ENCODE measurements at places on chromosomes 13 and 19. TPM values are rescaled to one million over a fixed set of nuclear protein-coding genes. Genes with fewer than 3 reads are reported as not detected.

ATP12A gene
- not detected for total RNA-seq

ZNF628 gene
- total RNA-seq, result 0.79 TPM

ZFR2 gene
- not detected for total RNA-seq

FFAR2 gene
- not detected for total RNA-seq

ATP4B gene
- not detected for total RNA-seq

ELSPBP1 gene
- not detected for total RNA-seq

KMT5C gene
- 3.0 TPM for total RNA-seq

DCLK1 gene
- total RNA-seq, result 10.9 TPM

KLK3 gene
- not detected for total RNA-seq

RPS5 gene
- 2,255 TPM for total RNA-seq

TNFRSF19 gene
- 0.22 TPM for total RNA-seq

GSX1 gene
- total RNA-seq, result not detected

- peak; percentile 55 for DNase-seq
These were observed 11.7 kb upstream of the CLN5 start for GRCh38 chr13:76980075-76980718.

DNA sequence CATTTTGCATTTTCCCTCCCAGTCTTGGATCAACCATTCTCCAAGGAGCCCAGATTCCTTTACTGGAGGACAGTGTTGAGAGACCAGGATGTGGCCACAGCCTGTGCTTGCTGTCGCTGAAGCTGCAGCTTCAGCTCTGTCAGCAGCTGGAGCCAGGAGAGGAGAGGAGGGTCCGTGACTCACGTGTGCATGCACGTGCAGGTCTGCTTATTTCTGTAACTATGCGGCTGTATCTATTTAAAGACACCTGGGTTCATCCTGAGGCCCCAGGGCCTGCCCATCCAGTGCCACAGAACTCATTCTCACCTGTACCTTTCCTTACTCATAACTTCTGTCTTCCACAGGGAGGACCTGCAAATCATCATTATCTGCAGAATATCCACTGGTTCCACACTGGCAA lies 8.2 kb upstream of the LAMP1 start:
- DNase-seq, result no peak

GRCh38 chr19:55484593-55485438 lies at the start of gene NAT14:
Gene NAT14 (plus strand): TSS chr19:55485188. CDS start chr19:55485709, 521 bp downstream.
- DNase-seq, result peak; percentile 69

DNA sequence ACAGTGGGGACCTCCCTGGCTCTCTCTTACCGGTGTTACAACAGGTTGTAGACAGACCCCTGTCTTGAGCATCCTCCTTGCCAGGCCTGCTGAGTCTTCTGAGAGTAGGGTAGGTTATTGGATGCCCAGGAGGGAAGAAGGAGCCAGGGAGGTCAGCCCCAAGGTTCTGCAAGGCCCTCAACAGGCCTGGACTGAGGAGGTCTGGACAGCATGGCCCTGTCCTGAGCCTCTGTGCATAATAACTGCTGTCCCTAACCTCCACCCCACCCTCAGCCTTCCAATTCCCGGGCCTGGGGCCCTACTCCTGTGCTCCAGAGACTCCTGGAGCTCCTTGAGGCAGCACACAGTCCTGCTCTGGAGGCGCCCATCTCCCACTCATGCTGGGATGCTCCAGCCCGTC lies 336 bp downstream of the CD22 start:
- DNase-seq, result no peak

DNA sequence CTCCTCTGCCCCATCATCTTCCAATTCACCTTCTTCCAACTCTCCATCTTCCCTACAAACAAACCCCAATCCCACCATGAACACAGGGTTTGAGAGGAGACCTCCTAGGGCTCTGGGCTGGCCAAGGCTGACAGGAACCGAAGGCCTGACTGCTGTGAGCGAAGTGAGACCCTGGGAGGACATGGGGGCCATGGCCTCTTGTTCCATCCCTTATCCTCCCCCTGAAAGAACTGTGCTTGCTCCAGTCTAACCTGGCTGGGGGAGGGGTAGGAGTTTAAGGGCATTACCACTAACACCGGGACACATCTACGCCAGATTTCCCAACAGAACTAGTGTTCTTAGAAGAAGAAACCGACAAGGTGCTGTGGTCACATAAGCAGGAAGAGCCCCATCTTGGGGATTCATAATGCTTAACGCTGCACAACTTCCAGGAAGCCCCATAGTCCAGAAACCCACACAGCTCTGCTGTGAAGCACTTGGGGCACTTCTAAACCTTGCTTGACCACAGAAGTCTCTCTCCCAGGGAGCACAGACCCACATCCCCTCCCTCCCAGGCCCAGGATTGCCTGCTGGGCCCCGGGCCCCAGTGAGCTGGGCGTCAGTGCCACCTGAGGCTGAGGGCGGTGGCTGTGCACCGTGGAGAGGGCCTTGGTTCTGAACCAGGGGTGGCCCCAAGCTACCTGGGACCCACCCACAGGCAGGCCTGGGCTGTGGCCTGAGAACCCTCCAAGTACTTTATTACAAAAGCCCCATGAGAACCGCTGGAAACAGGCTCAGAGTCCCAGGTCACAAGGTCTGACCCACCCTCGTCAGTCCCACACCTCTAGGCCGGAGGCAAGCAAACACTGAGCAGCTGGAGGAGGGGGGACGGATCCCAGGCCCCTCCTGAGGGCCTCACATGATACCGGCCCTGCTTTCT lies 18.8 kb downstream of the ZC3H4 start:
- no peak for DNase-seq

DNA sequence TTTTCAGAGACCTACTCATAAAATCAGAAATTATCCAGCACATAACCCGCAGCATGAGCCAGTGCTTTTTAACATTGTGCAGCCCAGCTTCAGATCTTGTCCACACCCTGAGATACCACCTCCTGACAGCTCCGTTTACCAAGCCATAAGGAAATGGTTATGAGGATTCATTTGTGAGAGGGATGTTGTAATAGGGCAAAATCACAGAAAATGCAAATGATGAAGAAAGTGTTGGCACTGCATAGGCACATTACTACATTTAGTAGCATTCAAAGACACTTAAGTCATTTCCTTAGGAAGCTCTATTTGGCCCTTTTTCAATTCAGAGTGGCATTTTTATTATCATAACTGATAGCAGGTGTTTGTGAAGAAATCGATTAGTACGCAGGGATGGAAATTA lies 277.5 kb downstream of the DNAJC15 start:
- DNase-seq, result no peak

GRCh38 chr13:36339600-36340155 lies 6.5 kb downstream of the SPART start:
- peak; percentile 58 for DNase-seq

GRCh38 chr19:35975608-35976214 lies 19.3 kb upstream of the SDHAF1 start:
- peak; percentile 33 for DNase-seq

DNA sequence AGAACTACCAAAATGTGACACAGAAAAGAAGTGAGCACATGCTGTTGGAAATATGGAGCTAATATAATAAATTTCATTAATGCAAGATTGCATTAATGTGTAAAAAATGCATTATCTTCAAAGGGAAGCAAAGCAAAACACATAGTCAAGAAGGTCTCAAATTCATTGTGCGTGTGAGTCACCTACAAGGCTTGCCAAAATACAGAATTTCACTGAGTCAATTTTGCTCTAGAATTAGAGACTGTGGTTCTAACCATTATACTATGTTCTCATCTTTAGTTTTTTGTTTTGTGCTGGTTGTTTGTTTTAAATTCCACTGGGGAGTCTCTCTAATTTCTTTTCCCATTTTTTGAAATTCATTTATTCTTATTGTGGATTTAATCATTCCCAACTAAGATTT lies 149.8 kb upstream of the SLITRK1 start:
- DNase-seq, result no peak

DNA sequence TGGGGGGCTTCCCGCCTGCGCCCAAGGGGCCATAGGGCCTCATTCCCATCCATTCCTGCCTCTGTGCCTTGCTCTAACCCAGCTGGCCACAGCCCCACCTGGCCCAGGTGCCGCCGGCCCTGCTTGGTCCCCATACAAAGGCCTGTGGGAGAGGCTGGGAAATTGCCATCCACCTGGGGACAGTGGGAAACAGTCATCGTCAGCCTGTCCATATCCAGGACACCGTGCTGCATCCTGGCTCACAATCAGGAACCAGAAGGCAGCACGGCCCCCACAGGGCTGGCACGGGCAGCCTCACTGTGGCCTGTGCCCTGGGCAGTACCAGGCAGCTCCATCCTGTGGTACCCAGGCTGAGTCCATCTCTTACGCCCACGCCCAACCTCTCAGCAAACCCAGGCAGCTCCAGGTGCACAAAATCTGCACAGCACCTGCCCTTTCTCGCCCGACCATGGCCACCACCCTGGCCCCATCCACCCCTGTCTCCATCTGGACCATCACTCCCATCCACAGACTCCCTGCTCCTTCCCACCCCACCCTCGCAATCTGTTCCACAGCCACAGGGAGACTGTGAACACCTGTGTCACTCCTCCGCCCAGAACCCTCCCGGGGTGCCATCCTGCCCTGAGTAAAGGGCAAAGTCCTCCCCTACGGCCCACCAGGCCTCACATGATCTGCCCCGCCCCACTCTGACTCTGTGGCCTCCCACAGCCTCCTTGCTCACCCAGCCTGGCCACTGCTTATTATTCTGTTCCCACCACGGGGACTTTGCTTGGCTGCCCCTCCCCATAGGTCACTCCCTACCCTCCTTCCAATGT lies 21.1 kb upstream of the FBXO27 start:
- DNase-seq, result no peak

GRCh38 chr19:11337080-11337479 lies 2.4 kb downstream of the RAB3D start:
- no peak for DNase-seq

DNA sequence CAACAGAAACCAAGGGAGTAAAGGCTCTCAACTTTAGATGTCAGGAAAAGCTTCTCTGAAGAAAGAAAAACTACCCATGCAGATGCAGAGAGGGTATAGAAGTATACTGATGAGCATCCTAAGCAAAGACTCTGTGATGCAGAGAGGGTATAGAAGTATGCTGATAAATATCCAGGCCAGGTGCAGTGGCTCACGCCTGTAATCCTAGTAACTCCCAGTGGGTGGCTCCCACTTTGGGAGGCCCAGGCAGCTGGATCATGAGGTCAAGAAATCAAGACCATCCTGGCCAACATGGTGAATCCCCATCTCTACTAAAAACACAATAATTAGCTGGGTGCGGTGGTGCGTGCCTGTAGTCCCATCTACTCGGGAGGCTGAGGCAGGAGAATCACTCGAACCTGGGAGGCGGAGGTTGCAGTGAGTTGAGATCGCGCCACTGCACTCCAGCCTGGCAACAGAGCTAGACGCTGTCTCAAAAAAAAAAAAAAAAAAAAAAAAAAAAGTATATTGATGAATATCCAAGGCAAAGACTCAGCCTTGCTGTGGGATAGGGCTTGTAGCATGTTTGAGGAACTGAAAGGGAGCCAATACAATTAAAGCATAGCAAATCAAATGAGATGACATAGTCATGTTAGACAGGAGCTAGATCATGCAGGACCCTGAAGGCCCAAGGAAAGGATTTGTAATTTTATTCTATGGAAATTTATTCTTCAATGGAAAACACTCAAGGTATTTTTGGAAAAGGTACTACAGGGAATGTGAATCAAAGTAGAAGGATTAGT lies 14.9 kb downstream of the UBL3 start:
- no peak for DNase-seq

- DNase-seq, result no peak
These were observed 30.7 kb downstream of the ZNF844 start for GRCh38 chr19:12095111-12095790.

GRCh38 chr19:5903056-5903623 lies 450 bp downstream of the NDUFA11 start:
- DNase-seq, result peak; percentile 36

- DNase-seq, result peak; percentile 23
These were observed 29.0 kb upstream of the SLITRK6 start for GRCh38 chr13:85828094-85828684.

GRCh38 chr13:27296496-27296895 lies 25.9 kb downstream of the RASL11A start:
- no peak for DNase-seq

DNA sequence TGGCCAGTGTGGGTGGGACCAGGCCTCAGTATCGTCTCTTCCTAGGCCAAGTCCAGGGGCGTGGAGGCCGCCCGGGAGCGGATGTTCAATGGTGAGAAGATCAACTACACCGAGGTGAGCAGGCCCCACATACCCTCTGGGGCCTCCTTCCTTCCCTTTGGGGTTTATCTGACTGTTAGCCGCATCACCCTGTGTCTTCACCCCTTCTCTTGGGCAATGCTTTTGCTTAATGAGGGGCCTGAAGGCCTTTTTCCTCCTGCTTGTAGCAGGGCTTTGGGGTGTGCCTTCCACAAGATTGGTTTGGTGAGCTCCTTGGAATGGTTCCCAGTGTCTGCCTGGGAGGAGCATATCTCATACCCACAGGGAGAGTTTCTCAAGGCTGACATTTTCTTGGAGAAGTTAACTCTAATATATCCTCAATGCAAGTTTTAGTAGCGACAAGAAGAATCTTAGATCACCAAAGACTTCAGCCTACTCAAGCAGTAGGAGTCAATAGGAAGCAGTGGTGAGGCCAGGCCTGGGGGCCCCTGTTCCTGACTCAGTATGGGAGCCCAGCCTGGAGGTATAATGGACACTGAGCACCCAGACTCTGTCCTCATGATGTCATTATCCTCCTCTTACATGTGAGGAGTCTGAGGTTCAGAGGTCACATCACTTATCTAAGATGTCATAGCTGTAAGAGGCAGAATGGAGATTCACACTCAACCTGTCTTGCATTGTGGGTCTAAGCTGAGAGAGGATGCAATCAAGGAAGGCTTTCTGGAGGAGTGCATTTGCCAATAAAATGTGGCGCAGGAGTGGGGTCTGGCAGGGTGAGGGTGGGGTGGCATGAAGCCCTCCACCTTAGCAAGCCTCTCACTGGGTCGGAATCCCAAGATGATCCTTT lies 2.0 kb downstream of the GPI start:
- no peak for DNase-seq

GRCh38 chr19:28727480-28728159 lies 485.3 kb downstream of the UQCRFS1 start:
- DNase-seq, result peak; percentile 38

DNA sequence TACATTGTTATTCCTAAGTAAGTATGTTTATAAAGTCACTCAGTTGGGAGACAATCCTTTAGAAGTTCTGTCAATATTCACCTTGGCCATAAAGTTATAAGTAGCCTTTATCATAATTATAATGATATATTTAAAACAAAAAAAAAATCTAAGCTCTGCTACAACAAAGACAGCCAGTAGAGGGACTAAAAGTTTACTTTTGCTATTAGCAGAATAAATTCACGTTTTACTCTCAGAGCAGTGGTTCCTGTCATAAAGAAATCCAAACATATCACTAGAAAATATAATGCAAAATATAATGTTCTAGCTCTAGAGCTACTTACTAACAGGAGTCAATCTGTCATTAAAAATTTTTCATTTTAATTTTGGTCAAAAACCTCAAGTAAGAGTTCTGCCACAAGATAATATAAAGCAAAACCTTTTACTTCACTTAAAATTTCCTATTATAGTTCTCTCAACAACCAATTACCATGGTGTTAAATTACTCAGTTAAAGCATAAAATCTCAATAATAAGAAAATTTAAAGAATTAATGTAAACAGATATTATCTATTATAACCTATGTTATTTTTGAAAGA lies 17.7 kb downstream of the INTS6 start:
- peak; percentile 61 for DNase-seq

- no peak for DNase-seq
These were observed 357.4 kb downstream of the TDRD3 start for GRCh38 chr13:60754211-60755090.

GRCh38 chr19:44512326-44513298 lies 12.3 kb upstream of the ZNF180 start:
- DNase-seq, result peak; percentile 66

GRCh38 chr13:48626726-48627451 lies 26.8 kb upstream of the CYSLTR2 start:
- no peak for DNase-seq

GRCh38 chr13:42645717-42646116 lies 71.8 kb downstream of the TNFSF11 start:
- DNase-seq, result no peak
